ENCODE measurements at places on chromosomes 5 and 9.

DNA sequence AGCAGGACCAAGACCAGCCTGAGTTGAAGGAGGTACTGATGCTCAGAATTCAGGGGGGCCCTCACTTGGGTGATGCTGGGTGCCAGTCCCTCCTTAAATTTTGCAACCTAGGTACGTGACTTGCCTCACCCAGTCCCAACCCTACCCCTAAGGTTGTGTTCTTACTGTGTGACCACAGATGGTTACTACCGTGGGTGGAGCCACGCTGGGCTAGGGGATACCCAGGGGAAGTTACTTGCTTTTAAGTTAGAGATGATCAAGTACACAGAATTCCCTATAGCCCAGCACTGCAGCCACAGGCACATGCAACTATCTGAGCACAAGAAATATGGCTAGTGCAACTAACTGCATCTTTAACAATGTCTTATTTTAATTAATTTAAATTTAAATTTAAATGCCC, 32.9 kb downstream of the NXNL2 start:
- DNase-seq, result no peak

- DNase-seq, result no peak
Observed at GRCh38 chr9:124016175-124017050, 4.8 kb downstream of the LHX2 start.

DNA sequence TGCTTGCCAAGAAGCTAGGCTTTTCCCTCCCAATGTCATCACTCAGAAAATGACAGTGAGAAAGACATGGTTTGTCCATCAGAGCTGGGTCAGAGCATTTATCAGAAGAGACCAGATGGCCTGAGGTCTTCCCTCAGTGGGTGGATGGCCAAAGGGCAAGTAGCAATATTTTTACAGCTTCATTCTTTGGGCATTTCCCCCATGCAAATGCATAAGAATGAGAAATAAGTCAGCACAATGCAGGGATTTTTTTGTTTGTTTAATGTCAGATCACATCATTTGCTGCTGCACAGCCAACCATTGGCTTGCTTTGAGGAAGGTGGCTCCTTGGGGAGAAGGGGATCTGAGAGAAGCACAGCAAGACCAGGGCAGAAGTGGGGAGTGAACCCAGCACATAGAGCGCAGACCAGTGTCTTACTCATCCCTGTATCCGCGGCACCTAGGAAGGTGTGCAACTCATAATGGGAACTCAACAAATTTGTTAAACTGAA, 209.6 kb downstream of the SEMA6A start:
- DNase-seq, result no peak

- DNase-seq, result no peak
Observed at GRCh38 chr5:151674626-151675610, 11.8 kb downstream of the SPARC start.

DNA sequence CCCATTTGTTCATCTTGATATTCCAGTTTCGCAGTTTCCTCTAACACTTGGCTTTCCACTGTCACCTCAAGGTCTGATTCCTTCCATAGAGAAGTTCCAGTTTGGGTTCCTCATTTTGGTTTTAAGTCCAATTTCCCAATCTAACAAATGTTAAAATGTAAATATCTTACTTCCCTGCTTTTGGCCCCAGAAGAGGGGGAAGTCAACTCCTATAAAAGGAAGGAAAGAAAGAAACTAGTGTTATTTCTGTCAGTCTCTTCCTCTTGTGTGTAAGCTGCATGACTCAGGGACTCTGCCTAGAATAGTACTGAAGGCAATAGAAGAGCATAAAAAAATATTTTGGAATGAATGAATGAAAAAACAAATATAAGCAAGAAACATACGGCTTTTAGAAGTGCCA, 127.5 kb upstream of the CCNG1 start:
- DNase-seq, result no peak

DNA sequence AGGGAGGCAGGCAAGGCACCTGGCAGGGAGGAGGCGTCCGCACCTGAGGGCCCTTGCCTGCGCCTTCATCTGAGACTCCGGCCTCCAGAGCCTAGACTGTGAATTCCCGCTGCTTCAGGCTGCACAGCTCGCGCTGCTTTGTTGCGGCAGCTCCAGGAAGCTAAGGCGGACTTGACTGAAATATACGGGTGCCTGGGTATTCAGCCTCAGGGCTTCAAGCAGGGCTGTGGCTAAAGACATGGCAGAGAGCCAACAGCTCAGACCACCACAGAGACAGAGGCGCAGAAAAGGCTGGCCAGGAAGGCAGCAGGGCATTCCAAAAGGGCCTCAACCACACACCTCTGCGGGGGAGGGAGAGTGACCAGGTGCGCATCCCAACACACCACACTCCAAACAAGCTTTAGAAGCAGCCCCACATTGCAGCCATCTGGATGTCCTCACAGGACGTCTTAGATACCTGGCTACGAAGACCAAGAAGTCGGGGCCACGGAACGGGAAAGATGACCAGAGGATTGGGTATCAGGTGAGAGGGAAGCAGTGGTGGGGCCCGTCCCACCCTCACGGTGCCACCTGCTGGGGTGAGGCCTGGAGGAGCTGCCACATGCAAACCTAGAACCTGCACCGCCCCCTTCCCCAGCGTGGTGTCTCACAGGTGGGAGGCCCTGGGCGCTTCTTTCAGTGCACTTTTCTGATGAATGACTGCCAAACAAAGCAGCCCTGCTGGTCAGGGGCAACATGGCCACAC, 1.7 kb upstream of the DPH7 start:
- no peak for DNase-seq

DNA sequence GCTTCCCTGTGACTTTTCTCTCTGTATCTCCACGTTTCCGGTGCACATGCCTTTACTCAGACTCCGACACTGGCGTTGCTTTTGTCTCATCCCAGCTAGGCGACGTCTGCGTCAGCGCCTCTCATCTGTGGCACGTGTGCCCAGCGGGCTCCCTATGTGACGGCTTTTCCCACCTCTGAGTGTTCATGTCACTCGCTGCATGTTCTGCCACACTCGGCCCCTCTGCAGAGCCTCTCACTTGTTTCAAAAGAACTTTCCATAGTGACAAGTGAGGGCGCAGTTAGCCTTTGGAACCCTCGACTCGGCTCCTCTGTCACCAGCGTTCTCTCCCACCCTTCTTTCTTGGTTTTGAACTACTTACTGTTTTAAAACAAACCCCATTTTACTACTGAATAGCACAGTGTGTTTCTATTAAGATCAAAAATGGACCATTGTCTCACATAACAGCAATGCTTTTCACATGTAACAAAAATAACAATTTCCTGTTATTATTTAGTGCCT, 113.4 kb upstream of the CACNA1B start:
- DNase-seq, result no peak

- no peak for DNase-seq
Observed at GRCh38 chr5:16740066-16740810, 123.4 kb upstream of the RETREG1 start.

DNA sequence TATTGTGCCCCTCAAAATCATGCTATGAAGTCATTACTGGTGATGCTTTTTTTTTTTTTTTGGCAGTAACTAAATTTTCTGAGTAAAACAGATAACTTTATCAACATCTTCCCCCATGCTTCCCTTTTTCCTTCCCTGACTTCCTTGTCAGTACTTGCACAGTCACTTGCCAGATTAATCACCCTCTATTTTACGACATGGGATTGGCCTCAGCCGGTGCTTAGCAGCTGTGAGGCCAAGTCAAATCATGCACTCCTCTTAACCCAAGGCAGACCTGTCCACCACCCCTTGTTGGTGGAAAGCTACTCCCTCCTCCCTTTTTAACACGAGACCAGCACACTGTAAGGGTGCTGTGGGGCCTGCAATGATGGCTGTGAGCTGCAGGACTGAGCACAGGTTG, 118.0 kb upstream of the OTULINL start:
- no peak for DNase-seq

GRCh38 chr5:95543017-95543705, 11.6 kb downstream of the SKIC3 start:
- DNase-seq, result no peak

GRCh38 chr5:21689587-21689986, 1163.6 kb downstream of the CDH12 start:
- no peak for DNase-seq

- no peak for DNase-seq
Observed at GRCh38 chr5:60636001-60636400, 64.0 kb downstream of the DEPDC1B start.

DNA sequence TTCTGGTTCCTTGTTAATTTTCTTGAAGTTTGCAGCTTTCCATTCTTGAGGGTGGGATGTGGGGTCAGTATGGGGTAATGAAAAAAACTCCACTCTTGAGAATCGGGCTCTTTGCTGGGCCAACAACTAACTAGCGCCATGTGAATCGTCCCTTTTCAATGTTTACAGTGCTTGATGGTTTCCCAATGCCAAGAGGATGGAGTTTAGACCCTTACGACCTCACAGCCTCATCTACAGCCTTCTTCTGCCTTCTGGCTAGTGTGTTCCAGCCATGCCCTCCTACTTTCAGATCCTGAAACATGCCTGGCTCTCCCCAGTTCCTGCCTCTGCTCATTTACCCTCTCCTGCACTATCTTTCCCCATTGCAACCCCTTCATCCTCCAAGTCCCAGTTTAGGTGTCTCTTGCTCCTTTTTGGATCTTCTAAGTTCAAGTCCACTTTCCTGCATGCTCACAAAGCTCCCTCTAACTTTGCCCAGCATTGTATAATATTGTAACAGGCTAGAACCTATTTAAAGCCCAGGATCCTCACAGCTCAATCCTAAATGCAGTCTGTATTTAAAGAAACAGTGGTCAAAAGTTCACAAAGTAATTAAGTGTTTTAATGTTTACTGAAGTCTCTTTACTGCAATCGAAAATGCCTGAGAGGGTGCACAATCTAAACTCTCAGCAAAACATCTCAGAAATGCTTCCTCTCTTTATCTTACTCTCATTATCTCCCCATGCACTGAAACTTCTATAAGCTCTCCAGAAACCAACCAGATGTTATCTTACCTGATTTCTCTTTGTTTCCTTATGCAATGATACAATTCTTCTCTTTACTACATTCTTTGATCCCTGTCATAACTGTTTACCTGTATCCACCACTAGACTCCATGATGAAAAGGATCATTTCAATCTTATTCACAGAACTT, 20.6 kb upstream of the CAST start:
- DNase-seq, result no peak

- no peak for DNase-seq
Observed at GRCh38 chr5:43041669-43042175, 1.6 kb upstream of the ANXA2R start.

- DNase-seq, result no peak
Observed at GRCh38 chr9:125822902-125823301, 75.7 kb downstream of the PBX3 start.

DNA sequence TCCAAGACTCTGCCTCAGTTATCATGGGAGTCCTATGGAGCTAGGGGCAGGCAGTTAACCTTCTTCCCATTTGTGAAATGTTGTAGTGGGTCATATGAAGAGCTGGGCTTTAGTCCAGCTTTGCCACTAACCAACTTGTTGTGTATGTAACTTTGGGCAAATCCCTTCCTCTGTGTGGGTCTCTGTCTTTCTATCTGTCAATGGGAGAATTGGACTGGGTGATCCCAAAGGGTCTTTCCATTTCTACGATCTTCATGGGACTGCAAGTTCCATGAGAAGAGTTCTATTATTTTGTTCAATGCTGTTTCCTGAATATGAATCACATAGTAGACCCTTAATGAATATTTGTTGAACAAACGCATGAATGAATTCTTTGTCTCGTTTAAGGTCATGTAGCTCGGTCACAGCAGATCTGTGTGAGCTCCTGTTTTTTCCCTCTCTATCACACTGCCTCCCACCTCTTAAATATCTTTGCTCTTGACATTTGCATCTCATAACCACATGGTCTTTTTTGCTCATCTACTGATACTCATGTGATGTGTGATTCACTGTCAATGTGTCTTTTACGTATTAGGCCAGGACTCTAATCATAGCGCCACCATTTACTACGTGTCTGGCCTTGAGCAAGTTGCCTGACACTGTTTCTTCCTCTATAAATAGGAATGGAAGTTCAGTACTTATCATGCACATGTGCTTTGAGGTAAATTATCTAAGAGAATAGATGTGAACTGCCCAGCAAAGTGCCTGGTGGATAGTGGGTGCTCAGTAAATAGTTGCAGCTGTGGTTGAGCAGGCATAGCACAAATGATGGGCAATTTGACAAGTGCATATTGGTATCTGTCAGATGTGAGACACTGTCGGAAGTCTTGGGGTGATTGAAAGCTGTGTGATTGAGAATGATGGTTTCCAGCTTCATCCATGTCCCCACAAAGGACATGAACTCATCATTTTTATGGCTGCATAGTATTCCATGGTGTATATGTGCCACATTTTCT, 37.4 kb downstream of the PTTG1 start:
- no peak for DNase-seq
